Stimulated activated CD8-positive, alpha-beta memory T cell treated with anti-CD3 and anti-CD28 coated beads, Interleukin-4, amount 100 ng/mL, for 4 hours (primary cell): ENCODE measurements at places on chromosomes 6 and 20.

- DNase-seq, result no peak
Measured at GRCh38 chr6:163720460-163721235, 306.1 kb downstream of the QKI start.

DNA sequence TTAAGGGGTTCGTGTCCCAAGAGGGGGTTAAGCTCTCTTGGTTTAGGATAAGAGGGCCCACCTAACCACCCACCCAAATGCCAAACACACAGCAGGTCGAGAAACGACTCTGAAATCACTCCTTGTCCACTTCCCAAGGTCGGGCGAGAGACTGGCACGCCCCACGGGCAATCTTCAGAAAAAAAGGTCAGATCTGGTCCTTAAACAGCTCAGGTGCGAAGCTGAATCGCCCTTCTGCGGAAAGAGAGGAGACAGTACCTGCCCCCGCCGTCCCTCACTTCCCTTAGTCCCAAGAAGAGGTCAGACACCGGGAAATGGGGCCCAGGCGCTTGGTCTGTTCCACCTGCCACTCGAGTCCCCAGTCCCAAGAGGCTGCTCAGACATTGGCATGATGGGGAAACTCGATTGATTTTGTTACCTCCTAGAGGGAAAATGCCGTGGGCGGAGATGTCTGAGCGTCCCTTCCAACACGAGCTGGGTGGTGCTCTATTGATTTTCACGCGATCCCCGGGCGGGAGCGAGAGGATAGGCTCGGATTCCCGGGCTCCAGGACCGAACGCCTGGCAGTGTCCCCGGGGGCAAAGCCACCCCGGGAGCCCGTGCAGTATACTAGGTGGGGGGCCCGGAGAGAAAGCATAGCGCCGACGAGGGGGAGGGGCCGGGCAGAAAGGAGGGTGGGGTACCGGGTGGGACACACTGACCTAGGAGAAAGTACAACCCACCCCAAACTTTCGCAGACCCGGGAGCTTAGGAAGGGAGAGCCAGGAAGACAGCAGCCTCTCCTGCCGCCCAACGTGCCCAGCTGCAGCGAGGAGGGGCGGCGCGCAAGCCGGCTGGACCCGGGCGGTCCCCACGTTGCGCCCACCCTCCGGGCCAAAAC, 1.1 kb upstream of the SAMD5 start:
- DNase-seq, result no peak

- no peak for DNase-seq
Measured at GRCh38 chr20:16940701-16941100, 192.5 kb downstream of the OTOR start.

DNA sequence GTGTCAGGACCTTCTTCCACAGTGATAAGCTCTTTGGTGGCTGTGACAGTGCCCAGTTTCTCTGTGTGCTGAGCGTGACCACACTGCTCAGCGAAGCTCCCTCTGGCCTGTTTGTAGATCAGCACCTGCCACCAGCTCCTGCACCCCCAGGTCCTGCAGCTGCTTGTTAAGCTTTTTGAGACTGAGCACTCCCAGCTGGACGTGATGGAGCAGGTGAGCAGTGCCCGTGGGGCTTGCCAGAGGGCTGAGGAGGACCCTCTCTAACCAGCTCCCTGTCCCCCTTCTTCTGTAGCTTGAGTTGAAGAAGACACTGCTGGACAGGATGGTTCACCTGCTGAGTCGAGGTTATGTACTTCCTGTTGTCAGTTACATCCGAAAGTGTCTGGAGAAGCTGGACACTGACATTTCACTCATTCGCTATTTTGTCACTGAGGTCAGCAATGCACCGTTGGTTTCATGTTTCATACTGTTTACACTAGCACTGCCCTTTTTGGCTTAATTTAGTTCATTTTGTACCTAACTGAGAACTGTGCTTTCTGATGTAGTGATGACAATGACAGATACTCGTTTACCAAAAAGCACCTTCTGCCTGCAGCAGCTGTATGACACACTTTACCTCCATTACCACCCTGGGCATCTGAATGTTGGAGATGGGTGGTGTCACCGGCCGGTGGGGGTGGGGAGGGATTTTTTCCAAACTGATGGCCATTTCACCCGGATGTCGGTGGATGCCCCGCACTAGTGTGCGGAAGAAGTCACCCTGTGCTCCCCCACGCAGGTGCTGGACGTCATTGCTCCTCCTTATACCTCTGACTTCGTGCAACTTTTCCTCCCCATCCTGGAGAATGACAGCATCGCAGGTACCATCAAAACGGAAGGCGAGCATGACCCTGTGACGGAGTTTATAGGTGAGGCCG, 12.5 kb downstream of the NELFCD start:
- no peak for DNase-seq

DNA sequence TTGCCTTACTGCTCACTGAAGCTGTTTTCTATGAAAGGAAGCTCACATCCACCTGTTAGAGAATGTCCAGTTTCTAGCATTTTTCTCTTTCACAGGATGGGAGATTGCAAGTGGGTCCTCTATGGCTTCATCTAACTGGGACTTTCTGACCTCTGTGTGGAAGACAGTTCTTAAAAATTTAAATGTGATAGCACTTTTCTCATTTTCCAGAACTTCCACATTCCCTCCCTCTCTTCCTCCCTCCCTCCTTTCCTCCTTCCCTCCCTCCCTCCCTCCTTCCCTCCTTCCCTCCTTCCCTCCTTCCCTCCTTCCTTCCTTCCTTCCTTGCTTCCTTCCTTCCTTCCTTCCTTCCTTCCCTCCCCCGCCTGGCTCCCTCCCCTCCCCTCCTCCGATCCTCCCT, 291.1 kb downstream of the DOK5 start:
- no peak for DNase-seq

DNA sequence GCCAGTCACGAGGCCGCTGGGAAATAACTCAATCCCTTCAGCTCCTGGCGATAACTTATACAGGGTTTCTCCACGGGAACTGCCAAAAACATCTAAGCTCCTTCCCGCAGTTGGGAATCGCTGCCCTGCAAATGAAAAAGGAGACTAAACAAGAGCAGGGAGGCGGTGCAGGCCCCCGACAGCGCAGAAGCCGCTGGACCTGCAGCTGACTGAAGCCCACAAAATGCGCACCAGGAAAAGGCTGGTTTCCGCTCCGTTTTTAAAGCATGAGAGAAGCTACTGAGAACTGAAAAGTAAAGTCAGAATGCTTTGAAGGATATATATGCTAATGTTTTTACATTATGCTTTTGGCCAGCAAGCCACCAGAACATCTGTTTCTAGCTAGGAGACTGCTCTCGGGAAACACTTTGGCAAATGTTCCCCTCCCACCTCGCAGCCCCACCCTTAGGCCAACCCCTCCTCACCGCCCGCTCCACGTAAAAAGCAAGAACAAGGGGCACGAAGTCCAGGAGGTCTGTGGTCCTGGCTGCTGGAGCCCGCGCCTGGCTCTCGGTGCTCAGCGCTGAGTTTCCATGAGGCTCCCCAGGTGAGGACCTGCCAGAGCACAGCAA, 90.5 kb downstream of the SOD2 start:
- no peak for DNase-seq

DNA sequence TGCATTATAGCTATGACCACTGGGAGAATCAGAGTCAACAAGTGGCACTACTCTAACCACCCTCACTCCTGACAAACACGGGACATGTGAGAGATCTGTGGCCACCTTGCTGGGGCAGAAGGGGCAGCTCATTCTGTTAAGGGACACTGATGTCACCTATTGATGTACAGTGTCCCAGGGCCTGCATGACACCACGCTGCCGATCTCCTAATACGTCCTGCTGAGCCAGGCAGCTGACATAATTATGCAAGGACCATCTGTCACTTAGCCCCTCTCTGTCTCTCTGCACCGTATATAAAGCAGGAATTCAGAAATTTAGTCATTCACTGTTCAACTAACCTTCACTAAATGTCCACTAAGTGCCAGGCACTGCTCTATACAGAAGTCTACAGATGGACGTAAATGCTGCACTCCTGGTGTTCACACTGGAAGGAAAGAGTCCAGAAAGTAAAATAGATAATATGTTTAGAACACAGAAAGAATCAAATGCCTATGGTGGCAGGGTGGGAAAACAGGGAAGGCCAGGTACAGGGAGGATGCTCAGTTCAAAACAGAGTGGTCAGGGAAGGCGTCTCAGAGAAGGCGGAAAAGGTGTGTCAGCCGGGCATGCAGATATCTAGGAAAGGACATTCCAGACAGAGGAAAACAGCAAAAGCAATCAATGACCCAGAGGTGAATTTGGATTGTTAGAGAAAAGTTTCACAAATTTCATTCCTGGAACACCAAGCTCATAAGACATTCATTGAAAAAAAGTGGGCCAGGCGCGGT, 173.8 kb downstream of the ZNF217 start:
- no peak for DNase-seq
